PC-9 (cell line): ENCODE measurements at places on chromosomes 3 and 15. TPM values are rescaled to one million over a fixed set of nuclear protein-coding genes. Genes with fewer than 3 reads are reported as not detected.

The RASGRF1 gene
- total RNA-seq = 2.3 and 6.0 TPM in 2 replicates

The SLC22A14 gene
- not detected in 2 replicates for total RNA-seq

The SMCO1 gene
- not detected in 2 replicates for total RNA-seq

The JAGN1 gene
- total RNA-seq = 46.7 and 52.4 TPM in 2 replicates

The PATL2 gene
- total RNA-seq = 0.61 and 2.0 TPM in 2 replicates

The CHCHD6 gene
- total RNA-seq = 47.7 and 48.2 TPM in 2 replicates

The C3orf49 gene
- not detected in 2 replicates for total RNA-seq

The CHRFAM7A gene
- not detected in 2 replicates for total RNA-seq

The SAMMSON gene
- total RNA-seq = not detected in 2 replicates

The GASK1A gene
- not detected in 2 replicates for total RNA-seq

The TTLL13 gene
- 0.93 and 0.96 TPM in 2 replicates for total RNA-seq

DNA sequence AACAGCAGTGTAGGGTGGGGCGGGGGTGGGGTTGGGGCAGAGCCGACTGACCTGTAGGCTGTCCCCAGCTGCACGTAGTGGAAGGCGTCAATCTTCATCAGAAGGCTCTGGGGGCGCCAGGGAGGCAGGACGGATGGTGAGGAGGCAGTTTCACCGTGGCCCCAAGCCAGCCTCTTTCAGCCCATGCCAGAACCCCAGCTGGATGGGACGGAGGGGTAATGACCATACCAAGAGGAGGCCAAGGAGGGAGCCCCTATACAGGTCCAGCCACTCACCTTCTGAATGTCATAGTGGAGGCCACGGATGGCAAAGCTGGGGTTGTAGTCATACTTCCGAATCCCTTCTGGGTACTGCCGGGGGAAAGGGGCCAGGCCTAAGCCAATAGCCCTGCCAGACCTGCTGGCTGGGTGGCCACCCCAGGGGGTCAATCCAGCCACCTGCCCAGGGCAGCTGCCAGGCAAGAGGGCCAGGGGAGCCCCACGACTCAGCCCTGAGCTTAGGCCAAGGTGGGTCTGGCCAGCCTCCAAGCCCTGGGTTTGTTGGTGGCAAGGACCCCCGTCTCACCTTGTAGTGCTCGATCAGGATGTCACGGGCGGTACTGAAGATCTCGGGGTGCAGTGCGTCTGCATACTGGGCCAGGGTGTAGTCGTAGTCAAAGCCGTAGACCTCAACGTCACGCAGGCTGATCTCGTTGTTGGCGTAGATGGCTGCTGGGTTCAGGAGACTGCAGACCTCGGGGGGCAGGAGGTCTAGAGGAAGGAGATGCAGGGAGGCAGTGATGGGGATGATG, 4.9 kb downstream of the NT5DC2 start:
- no peaks in the 10 kb centered on the region for H3K36me3 ChIP-seq
- no peak overlapping the region for H3K27ac ChIP-seq
- H3K4me3 ChIP-seq = no peak overlapping the region
- H3K27me3 ChIP-seq = no peaks in the 10 kb centered on the region
- DNase-seq = no peak

- DNase-seq = no peak
- no peak overlapping the region for H3K4me3 ChIP-seq
- H3K27me3 ChIP-seq = no peaks in the 10 kb centered on the region
- no peak overlapping the region for H3K27ac ChIP-seq
- H3K4me1 ChIP-seq = no peaks in the 10 kb centered on the region
Observed at GRCh38 chr15:53829471-53829870, 70.0 kb upstream of the WDR72 start.

DNA sequence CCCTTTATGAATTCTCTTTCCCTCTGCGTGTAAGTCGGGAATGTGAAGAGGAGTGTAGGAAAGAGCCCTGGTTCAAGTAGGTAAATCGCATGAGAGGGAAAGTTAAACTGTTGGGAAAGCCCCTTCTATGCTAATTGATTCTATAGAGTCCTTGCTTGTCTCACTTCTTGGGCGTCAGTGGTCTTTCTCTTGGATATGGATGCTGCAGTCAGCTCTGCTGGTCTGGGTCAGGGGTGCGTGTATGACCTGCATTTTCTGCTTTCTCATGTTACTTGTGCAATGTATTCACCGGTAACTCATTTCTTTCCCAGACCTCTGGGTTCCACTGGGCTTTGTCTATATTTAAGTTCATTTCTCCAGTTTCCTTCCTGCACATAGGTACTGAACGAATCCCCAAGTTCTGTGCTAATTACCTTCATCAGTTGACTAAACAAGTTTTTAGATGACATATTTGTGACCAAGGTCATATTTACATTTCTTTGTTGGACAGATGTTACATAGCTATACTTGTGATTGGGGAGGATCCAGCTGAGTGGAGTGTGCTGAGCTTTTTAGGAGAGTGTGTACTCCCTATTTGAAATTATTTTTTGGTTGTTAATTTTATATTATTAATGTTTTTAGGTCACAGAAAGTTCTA, 1.4 kb downstream of the SETD5 start:
- H3K27ac ChIP-seq = peak overlapping the region; percentile 89
- H3K36me3 ChIP-seq = peaks cover 17% of the 10 kb centered on the region
- H3K27me3 ChIP-seq = no peaks in the 10 kb centered on the region
- DNase-seq = no peak
- H3K4me1 ChIP-seq = peaks cover 66% of the 10 kb centered on the region

DNA sequence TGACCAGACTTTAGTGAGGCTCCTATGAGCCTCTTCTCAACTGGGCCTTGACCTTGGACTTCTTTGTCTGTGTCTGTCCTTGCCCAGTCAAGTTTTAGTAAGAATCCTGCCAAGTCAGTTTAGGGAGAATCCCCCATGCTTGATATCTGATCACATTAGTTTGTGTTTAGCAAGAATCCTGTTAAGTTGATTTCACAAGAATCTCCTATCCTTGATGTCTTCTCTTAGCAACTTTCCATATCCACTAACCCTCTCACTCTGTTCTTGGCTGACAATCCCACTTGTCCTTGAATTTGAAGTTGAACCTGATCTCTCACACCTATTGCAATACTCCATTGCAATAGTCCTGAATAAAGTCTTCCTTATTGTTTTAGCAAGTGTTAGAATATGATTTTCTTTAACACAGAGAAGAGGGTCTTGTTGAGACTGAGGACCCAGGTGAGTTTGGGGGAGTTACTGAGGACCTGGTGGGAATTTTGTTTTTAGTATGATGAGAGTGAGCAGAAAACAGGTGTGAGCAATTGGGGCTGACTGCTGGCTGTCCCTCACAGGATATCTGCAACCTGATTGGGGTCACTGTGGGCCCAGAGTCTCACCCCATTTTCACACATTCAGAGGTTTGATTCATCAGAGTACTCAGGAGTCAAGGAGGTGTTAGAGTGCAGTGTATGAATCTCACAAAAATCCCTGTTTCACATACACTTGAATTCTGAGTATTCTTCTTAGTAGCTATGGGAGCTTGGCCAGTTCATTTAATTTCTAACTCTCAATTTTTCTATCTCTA, 39.9 kb upstream of the TNFAIP8L3 start:
- no peak overlapping the region for H3K4me3 ChIP-seq
- H3K36me3 ChIP-seq = no peaks in the 10 kb centered on the region
- H3K4me1 ChIP-seq = no peaks in the 10 kb centered on the region
- H3K27me3 ChIP-seq = no peaks in the 10 kb centered on the region
- no peak for DNase-seq

DNA sequence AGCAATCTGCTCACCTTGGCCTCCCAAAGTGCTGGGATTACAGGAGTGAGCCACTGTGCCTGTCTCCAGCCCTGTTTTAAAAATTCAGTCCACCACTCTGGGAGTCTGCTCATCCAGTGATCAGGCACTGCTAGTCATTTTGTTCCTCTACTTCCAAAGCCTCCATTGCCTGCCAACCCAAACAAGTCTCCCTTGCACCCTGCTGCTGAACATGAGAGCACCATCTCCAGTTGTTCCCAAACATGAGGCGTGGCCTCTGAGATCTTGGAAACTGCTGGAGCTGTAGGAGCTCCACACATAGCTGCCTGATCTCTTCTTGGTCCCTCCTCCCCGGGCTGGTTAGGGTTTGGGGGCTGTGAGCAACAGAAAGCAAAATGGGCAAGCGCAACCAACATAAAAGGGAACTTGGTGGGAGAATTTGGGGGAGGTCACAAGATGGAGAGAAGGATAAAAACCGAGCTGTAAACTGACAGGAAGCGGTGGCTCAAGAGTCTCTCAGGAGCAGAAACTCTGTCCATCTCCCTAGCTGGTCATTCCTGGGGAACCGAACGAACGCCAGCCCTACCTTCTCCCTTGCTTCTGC, 49.6 kb upstream of the TLE3 start:
- H3K27ac ChIP-seq = no peak overlapping the region
- H3K36me3 ChIP-seq = no peaks in the 10 kb centered on the region
- no peaks in the 10 kb centered on the region for H3K27me3 ChIP-seq
- DNase-seq = no peak
- H3K4me1 ChIP-seq = peaks cover 27% of the 10 kb centered on the region

GRCh38 chr3:74357881-74358280, 256.6 kb downstream of the CNTN3 start:
- no peaks in the 10 kb centered on the region for H3K36me3 ChIP-seq
- no peak overlapping the region for H3K27ac ChIP-seq
- H3K4me1 ChIP-seq = no peaks in the 10 kb centered on the region
- H3K27me3 ChIP-seq = no peaks in the 10 kb centered on the region
- no peak overlapping the region for H3K4me3 ChIP-seq
- no peak for DNase-seq

DNA sequence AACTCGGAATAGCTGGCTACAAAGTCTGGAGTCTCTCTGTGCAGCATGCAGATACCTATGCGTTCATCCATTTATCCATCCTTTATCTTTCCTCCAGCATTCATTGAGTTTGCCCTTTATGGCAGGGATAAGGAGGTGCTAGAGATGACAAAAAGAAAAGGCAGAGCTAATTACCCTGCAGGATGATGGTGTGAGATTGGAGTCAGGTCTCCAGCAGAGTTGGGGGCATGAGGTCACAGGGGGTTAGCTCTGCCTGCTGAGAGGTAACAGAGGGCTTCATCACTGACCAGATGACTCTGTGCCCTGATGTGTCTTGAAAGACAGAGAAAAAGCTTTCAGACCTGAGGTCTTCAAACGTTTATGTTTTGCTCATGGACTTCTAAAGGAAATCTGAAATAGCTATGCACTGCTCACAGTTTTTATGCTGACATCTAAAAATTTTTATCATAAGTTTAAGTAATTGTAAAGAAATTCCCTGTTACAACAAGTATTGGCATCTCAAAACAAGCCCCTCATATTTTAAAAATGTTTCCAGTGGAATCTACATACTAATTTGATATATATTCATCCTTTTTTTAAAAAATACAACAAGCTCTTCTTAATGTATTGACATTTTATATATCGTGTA, 132.3 kb upstream of the ANKRD28 start:
- no peak for DNase-seq
- H3K27ac ChIP-seq = no peak overlapping the region
- no peaks in the 10 kb centered on the region for H3K36me3 ChIP-seq

GRCh38 chr15:49339656-49340055, 83.4 kb upstream of the FGF7 start:
- no peak overlapping the region for H3K27ac ChIP-seq
- H3K27me3 ChIP-seq = no peaks in the 10 kb centered on the region
- no peaks in the 10 kb centered on the region for H3K36me3 ChIP-seq
- H3K4me1 ChIP-seq = no peaks in the 10 kb centered on the region

GRCh38 chr3:57793737-57794187, 37.7 kb downstream of the SLMAP start:
- H3K4me1 ChIP-seq = peaks cover 38% of the 10 kb centered on the region
- no peak for DNase-seq
- H3K27ac ChIP-seq = peak overlapping the region; percentile 67
- no peaks in the 10 kb centered on the region; the same call in 1 of the 2 replicates for H3K36me3 ChIP-seq

GRCh38 chr3:123562547-123562946, 22.3 kb downstream of the HACD2 start:
- no peaks in the 10 kb centered on the region for H3K4me1 ChIP-seq
- no peaks in the 10 kb centered on the region for H3K27me3 ChIP-seq
- peaks cover 6% of the 10 kb centered on the region; the same call in 1 of the 2 replicates for H3K36me3 ChIP-seq
- no peak for DNase-seq

- no peaks in the 10 kb centered on the region for H3K36me3 ChIP-seq
- H3K27me3 ChIP-seq = no peaks in the 10 kb centered on the region
- no peak for DNase-seq
- H3K4me1 ChIP-seq = peaks cover 20% of the 10 kb centered on the region
- H3K4me3 ChIP-seq = no peak overlapping the region
Observed at GRCh38 chr3:148642214-148642613, 55.5 kb upstream of the AGTR1 start.

DNA sequence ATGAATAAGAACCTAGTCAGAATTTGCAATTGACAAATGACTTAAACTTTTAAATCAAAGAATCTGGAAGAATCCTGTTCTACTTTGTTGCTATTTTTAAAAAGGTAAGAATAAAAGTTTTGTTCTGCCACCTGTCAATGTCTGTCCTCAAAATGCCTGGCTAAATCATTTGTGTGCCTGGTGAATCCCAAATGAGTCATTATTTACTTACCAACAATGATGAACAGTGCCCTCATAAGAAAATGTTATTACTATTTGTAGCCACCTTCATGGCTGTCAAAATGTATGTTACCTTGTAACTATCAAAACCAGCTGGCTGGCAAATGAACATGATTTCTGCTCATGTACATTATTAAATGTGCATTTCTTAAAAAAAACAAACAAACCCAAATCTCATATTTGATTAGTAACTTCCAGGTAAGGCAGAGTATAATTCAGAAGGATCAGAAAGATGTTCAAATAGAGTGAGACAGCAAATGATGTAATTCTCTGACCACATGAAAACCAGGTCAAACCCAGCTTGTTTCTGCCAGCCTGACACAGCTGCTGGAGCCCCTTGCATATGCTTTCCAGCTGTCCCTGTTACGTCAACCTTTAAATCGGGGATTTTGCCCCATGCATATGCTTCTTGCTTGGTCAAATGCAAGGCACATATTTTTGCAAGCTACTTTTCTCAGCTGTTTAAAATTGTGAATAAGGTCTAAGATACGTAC, 137.9 kb downstream of the SSR3 start:
- H3K4me3 ChIP-seq = no peak overlapping the region
- H3K27me3 ChIP-seq = no peaks in the 10 kb centered on the region
- no peak for DNase-seq

GRCh38 chr3:100518983-100519382, 26.6 kb downstream of the TMEM45A start:
- no peaks in the 10 kb centered on the region for H3K36me3 ChIP-seq
- no peak overlapping the region for H3K27ac ChIP-seq
- no peak for DNase-seq
- no peaks in the 10 kb centered on the region for H3K4me1 ChIP-seq

DNA sequence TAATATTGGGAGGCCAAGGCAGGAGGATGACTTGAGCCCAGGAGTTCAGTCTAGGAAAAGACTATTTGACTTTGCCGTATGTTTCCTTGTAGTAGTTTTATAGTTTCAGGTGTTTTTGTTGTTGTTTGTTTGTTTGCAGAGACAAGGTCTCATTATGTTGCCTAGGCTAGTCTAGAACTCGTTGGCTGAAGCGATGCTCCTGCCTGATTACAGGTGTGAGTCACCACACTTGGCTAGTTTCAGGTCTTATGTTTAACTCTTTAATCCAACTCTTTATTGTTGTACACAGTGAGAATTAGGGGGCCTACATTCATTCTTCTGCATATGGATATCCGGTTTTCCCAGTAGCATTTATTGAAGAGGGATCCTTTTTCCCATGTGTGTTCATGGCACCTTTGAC, 32.0 kb downstream of the FAIM start:
- DNase-seq = no peak
- no peaks in the 10 kb centered on the region for H3K36me3 ChIP-seq
- H3K4me3 ChIP-seq = no peak overlapping the region
- H3K4me1 ChIP-seq = no peaks in the 10 kb centered on the region

- no peak overlapping the region for H3K27ac ChIP-seq
- H3K4me1 ChIP-seq = no peaks in the 10 kb centered on the region
- DNase-seq = no peak
- no peaks in the 10 kb centered on the region for H3K36me3 ChIP-seq
Observed at GRCh38 chr3:55271549-55271948, 215.6 kb downstream of the WNT5A start.

GRCh38 chr3:186683979-186684378, 18.2 kb downstream of the HRG start:
- no peaks in the 10 kb centered on the region for H3K27me3 ChIP-seq
- H3K27ac ChIP-seq = no peak overlapping the region
- H3K36me3 ChIP-seq = no peaks in the 10 kb centered on the region
- no peak for DNase-seq
